ENCODE measurements at places on chromosomes 16 and 17.
A peak's percentile ranks its signal among the peaks of the same experiment; 100 is the strongest.

DNA sequence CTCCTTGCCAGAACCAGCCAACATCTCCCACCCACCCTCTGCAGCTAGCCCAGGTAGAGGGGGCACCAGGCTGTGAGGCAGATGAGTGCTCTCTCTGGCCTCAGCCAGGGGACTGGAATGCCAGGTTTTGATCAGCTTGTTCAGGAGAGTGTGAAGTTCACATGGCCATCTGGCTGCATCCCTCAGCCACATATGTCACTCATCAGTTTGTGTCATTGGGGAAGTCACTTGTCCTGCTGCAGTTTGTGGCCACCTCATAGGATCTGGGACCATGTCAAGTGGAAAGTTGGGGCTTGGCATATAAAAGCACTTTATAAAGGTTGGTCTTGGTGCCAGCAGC, 147.6 kb downstream of the SOCS1 start:
- no peak for ATAC-seq

- peak; percentile 49 for ATAC-seq
Observed at GRCh38 chr16:67296420-67296819, 17.1 kb downstream of the PLEKHG4 start.

DNA sequence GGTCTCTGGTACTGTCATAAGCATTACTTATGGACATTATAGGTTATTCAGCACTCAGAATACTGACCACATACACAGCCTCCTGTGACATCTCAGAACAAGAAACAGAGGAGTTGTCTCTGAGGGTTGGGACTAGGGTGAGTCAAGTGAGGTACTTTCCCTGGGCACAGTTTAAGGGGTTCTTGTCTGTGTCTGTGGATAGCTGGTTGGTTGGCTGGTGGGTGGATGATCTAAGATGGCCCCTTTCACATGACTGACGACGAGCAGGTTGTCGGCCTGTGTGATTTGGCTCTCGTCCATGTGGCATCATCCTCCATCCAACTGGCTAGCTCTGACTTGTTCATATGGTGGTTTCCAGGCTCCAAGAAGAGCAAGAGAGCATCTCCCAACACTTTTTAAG, 163.9 kb downstream of the PRKCB start:
- ATAC-seq = no peak

DNA sequence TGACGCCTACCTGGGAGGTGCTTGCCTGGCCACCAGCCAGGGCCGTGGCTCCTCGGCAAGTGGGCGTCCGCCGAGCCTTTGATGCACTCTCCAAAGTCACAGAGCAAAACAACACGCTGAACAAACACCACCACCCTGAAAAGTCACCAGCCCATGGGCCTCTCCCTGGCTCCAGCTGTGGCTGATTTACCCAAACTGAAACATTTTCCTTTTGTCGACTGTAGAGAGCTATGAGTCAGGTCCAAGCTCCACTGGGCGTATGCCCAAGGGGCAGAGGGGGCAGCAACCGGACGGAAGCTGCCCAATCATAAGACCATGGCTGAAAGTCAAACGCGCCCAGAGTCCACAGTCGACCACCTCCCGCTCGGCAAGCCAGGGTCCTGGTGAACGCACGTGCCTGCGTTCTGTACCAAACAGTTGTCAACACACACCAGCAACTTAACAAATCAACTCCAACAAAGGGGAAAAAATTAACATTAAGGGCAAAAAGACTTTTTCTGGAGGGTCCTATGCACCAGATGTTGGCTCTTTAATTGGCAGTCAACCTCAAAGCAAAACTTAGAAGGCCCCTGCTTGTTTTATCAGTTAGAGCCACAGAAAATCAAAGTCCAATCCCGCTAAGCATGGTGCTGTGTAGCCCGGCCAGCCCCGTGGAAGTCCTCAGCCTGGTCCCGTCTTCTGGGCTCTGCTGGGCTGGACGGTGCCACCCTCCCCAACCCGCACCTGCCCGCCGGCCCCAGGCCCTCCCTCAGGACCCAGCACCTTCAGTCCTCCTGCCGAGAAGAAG, 47.3 kb downstream of the TBC1D16 start:
- ATAC-seq = peak; percentile 66

DNA sequence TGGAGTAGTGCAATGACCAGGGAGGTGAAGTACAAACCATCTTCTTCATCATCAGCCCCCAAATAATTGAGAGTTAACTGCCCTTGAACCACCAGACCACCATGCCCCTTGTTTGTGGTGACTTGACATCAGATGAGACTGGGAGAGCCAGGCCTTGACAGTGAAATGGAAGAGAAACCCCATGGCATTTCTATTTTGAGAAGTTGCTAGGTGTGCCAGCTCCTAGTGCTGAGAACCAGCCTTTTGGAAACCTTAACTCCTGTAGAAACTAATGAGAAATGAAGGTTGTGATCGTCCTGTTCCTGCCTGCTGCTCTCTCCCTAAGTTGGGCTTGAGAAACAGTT, 2.8 kb downstream of the TMEM94 start:
- no peak for ATAC-seq

DNA sequence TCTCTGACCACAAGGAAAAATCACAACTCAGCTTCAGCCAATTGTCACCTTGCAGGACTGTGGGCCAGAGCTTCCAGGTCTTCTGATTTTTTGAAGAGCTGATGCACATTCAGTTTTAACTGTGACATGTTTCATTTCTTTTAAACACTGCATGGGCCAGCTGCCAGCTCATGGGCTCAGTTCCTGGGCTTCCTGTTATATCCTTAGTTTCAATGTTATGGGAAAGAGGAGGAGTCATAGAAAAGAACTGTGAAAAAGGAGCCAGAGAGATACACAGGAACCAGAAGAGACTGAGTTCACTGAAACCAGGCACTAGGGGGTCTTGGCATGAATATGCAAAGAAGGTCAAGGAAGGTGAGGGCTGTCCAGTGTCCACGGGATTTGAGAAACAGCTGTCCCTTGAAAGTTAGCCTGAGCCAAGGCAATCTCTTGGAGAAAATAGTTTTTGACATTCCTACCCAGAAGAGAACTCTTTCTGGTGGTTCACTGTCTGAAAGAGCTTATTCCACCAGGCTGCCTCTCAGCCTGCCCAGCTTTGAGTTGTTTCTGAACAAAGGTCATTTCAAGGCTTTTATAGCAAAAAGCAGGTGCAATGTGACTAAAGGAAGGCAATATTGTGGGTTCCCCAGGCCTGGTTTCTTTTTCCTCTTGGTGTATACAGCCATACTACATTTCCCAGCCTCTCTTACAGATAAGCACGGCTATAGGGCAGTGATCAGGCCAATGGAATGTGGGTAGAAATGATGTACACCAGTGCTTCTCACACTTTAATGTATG, 10.5 kb downstream of the PDILT start:
- ATAC-seq = no peak

DNA sequence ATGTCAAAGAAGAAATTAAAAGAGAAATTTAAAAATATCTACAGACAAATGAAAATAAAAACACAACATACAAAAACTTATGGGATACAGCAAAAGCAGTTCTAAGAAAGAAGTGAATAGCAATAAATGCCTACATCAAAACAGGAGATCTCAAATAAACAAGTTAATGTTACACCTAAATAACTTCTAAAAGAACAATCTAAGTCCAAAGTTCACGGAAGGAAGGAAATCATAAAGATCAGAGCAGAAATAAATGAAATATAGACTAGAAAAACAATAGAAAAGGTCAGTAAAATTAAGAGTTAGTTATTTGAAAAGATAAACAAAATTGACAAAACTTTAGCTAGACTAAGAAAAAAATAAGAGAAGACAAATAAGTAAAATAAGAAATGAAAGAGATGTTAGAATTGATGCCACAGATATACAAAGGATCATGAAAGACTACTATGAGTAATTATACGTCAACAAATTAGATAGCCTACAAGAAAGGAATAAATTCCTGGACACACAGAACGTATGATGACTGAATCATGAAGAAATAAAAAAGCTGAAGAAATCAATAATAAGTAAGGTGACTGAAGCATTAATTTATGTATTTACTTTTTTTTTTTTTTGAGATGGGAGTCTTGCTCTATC, 100.4 kb downstream of the CEP112 start:
- ATAC-seq = no peak

DNA sequence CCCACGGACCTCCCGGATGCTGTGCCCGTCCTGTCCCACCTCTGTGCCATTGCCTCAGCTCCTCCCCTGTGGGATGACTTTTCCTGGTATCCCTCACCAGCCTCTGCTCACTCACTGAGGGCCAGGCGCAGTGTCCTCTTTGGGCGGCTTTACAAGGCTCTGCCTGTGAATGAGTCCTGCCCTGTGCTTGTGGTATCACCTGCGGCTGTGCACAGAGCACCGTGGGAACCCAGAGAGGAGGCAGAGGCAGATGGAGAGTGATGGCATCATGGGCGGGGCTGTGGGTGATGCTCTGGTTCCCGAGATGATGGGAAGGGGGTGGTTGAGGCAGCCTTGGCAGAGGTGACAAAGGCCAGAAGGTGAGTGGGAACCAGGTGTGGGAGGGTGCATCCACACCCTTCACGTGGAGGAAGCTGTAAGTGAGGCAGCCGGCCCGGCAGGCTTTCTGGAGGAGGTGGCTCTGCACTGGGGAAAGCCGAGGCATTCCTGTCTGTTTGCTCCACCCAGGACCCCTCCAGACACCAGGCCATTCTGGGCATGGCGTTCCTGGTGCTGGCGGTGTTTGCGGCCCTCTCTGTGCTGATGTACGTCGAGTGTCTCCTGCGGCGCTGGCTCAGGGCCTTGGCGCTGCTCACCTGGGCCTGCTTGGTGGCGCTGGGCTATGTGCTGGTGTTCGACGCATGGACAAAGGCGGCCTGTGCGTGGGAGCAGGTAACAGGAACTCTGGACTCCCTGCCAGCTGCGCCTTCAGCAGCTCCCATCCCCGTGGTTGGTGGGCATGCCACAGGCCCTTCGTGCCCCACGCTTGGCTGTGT, 23.8 kb downstream of the ADCY7 start:
- no peak for ATAC-seq

GRCh38 chr16:87897521-87898505, 28.5 kb upstream of the SLC7A5 start:
- no peak for ATAC-seq

GRCh38 chr17:82052638-82053059, 951 bp downstream of the GPS1 start:
- ATAC-seq = peak; percentile 1

GRCh38 chr17:51751072-51751471, 407.4 kb downstream of the CA10 start:
- no peak for ATAC-seq

DNA sequence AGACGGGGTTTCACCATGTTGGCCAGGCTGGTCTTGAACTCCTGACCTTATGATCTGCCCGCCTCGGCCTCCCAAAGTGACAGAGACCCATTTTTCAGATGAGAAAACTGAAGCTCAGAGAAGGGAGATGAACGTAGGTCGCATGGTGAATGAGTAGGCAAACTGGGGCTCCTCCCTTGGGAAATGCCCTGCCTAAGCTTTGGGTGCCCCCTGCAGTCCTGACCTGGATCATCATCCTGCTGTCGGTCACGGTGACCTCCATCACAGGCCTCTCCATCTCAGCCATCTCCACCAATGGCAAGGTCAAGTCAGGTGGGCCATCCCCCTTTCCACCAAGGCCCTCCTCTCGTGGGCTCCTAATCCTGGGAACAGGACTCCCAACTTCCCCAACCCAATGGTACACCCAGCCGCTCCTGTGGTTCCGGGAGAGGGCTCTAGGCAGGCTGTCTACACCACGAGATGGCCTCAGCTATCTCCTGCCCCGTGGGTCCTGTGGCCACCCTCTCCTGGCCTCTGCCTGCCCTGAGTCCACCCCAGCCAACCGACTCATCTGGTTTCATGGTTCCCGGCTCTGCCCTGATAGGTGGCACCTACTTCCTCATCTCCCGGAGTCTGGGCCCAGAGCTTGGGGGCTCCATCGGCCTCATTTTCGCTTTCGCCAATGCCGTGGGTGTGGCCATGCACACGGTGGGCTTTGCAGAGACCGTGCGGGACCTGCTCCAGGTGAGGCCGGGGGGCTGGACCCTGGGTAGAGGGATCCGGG, 4.7 kb downstream of the SLC12A3 start:
- ATAC-seq = peak; percentile 63

- ATAC-seq = no peak
Observed at GRCh38 chr16:56936491-56936890, 4.5 kb downstream of the HERPUD1 start.

- ATAC-seq = peak; percentile 72
Observed at GRCh38 chr16:27326738-27327585, 13.2 kb downstream of the IL4R start.

GRCh38 chr17:6641247-6641863, 495 bp downstream of the TXNDC17 start:
- ATAC-seq = peak; percentile 54

DNA sequence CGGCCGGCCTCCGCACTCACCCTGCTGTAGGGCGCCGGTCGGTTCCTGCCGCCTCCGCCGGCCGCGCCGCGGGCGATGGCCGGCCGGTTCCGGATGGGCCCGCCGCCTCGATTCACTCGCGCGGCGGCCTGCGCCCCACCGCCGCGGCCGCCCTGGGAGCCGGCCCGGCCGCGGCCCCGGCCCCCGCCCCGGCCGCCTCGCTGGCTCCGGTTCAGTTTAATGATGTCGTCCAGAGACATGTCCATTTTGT, 158 bp downstream of the ALYREF start:
- ATAC-seq = no peak

DNA sequence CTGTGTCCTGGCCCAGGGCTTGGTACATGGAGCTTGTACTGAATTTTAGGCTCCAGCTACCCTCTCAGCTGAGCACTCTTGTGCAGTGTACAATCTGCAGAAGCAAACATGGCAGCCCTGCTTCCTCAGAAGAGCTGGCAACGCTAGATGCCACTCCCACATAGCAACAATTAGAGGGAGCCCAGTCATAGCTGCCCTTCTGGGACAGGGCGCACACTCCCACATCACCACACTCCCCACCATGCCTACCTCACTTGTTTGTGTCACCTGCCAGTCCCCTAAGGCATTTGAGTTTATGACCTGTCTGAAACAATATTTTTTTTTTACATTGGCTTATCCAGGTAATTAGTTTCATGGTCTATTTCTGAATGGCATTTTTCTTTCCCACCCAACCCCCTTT, 72.3 kb downstream of the C17orf67 start:
- no peak for ATAC-seq

GRCh38 chr17:67312265-67312664, 54.1 kb downstream of the PSMD12 start:
- ATAC-seq = no peak

DNA sequence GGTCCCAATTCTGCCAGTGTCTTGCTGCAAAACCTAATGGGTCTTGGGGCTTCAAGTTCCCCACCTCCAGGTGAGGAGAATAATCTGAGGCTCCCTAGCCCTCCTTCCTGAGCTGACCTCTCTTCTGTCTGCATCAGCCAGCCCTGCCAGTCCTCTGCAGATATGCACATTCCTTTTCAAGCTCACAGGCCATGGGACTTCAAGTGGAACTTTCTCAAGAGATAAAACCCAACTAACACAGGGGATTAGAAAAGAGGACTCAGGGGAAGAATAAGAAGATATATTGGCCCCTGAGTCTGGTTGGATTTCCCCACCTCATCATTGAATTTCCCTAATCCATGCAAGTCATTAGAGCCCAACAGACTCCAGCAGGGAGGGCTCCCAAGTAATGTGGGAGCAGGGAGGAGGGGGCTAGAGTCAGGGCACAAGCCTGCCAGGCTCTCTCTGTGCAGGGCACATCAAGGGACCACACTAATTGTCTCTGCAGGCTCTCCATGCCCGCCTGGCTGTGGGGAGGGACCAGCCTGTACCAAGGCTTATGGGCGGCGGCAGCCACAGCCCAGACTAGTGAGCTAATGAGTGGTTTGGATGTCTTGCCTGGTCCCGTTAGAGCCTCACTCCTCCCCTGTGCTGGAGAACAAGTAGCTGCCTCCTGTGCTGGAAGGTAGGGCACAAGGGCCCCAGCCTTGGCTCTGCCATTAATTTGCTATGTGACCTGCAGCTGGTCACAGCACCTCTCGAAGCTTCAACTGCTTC, 1.2 kb downstream of the KRT14 start:
- no peak for ATAC-seq

- ATAC-seq = no peak
Observed at GRCh38 chr17:58533616-58534188, 19.3 kb upstream of the MTMR4 start.
